ENCODE measurements at places on chromosomes 5 and 9.

- DNase-seq, result no peak
These were observed 36.3 kb downstream of the ELL2 start for GRCh38 chr5:95925378-95925744.

- no peak for DNase-seq
These were observed 55.2 kb downstream of the NTNG2 start for GRCh38 chr9:132216861-132217619.

GRCh38 chr5:42614509-42614908 lies 142.1 kb upstream of the CCDC152 start:
- peak; percentile 60 for DNase-seq

DNA sequence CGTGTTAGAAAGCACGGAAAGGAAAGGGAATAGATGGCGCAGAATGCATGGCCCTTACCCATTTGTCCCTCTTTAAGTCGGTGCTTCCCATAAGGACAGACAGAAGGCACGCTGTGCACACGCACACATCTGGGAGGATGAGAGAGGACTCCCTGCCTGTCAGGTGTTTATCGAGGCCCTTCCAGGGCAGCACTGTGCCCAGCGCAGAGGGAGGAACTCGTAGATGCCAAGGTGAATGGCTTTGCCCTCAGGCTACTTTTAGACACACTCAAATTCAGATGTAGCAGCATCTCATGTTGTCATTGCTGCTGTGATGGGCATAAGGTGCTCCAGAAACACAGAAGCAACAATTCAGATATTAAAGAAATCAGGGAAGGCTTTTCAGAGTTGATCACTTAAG lies 70.2 kb upstream of the CTSL start:
- DNase-seq, result no peak

- peak; percentile 15 for DNase-seq
These were observed 43.2 kb downstream of the NPR3 start for GRCh38 chr5:32754284-32754683.
